ENCODE measurements at places on chromosomes 2 and 18.

DNA sequence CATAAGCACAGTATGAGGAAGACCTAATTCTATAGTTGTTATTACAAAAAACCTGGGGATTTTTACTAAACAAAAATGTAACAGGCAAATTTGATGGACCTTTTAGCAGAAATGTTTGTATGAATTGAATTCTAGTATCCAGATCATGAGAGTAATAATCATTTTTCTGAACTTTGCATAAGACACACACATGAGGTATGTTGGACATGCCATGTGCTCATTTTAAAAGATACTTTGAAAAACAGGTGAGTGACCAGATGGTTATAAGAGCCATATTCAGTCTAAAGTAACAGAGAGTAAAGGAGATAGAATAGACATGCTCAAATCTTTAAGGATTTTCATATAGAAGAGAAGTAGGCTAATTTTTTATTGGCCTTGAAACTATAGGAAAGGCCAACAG lies 663.6 kb downstream of the NRXN1 start:
- no peak for DNase-seq

- no peak for DNase-seq
Observed at GRCh38 chr18:45012286-45012685, 331.6 kb downstream of the SETBP1 start.

DNA sequence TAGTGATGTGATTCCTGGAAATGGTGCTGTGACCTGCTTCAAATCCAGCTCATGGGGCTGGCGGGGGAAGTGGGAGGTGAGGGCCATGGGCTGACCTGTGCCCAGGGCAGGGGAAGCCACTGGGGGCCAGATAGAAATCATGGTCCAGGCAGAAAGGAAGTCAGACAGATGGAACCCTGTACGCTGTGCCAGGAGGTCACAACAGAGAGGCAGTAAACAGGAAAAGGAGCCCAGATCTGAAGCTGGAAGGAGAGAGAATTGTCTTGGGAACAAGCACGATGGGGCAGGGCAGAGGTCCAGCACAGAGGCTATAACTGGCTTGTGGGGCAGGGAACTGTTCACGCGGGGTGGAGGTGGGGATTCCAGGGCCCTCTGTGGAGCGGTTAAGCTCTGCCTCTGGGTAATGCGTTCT lies 76.0 kb downstream of the RNF144A start:
- no peak for DNase-seq

- DNase-seq: no peak
Observed at GRCh38 chr2:221085341-221085900, 486.7 kb downstream of the EPHA4 start.

GRCh38 chr2:96505231-96505889 lies at the start of gene NEURL3:
TSS of gene NEURL3 (minus strand) at chr2:96505357. CDS start at chr2:96505286, 71 bp downstream.
- DNase-seq: no peak

- DNase-seq: no peak
Observed at GRCh38 chr2:126859631-126860030, 39.1 kb upstream of the TEX51 start.

GRCh38 chr18:52869942-52870907 lies 530.2 kb downstream of the DCC start:
- DNase-seq: no peak

- DNase-seq: no peak
Observed at GRCh38 chr2:42298996-42299754, 61.8 kb downstream of the COX7A2L start.

GRCh38 chr2:147808520-147808919 lies 36.3 kb upstream of the ACVR2A start:
- DNase-seq: no peak

DNA sequence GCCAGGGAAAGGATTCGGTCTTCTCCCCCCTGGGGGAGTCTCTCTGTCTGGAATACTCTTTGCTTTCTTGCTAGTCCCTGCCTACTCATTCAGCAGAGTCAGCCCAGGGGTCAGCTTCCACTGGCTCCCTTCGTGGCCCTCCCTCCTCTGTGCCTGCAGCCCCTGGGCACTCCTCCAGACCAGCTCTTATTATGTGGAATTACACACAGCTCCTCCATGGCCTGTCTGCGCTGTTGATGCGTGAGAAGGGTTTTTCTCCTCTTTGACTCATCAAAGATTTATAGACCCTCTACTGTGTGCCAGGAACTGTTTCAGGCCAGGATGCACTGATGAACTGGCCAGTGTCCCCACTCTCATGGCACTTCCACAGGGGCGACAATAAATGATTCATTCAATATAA lies 44.4 kb downstream of the ST8SIA5 start:
- DNase-seq: peak; percentile 31

GRCh38 chr2:33337385-33337960 lies 139.0 kb upstream of the RASGRP3 start:
- no peak for DNase-seq

- no peak for DNase-seq
Observed at GRCh38 chr2:30371028-30371689, 75.9 kb upstream of the LCLAT1 start.

- DNase-seq: no peak
Observed at GRCh38 chr2:113136828-113137775, 9.7 kb downstream of the IL1RN start.

DNA sequence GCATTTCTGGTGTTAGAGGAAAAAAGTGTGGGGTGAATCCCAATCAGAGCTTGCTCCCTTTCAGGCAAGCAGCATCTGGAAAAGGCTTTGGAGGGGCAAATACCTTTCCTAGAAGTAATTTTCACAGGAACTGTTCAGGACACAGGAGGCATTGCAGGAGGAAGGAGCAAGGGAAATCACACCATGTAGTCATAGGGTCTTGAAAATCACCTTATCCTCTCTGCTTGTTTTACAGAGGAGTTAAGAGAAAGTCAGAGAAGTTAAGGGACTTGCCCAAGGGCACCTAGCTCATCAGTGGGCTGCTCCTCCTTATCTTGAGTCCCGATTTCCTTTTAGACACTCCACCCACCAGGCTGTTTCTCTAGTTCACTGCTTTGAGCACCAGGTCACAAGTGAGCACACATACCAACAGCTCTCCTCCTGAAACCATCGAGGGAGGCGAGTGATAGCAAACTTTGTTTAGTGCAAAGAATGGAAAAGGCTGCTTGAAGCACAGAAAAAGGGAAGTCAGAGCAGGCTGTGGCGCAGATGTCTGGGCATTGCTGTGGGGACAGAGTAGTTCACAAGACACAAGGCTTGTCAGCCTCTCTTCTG lies 89.2 kb upstream of the CXCR4 start:
- DNase-seq: no peak

GRCh38 chr2:158970241-158970751 lies 1.9 kb downstream of the TANC1 start:
- no peak for DNase-seq

DNA sequence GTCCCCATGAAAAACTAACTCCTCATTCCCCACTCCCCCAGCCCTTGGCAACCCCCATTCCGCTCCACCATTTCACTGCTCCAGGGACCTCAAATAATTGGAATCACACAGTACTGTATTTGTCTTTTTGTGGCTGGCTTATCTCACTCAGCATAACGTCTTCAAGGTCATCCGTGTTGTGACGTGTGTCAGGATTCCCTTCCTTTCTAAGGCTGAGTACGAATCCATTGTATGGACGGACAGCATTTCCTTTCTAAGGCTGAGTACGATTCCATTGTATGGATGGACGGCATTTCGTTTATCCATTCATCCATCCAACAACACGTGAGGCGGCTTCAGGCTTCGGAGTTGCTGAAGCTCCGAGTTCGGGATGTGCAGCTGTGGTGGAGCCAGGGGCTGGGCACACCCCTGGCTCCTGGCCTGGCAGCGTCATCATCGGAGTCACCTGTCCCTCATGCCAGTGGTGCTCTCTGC lies 1.2 kb upstream of the ASB1 start:
- no peak for DNase-seq

GRCh38 chr2:149483004-149483605 lies 104.5 kb downstream of the MMADHC start:
- no peak for DNase-seq

DNA sequence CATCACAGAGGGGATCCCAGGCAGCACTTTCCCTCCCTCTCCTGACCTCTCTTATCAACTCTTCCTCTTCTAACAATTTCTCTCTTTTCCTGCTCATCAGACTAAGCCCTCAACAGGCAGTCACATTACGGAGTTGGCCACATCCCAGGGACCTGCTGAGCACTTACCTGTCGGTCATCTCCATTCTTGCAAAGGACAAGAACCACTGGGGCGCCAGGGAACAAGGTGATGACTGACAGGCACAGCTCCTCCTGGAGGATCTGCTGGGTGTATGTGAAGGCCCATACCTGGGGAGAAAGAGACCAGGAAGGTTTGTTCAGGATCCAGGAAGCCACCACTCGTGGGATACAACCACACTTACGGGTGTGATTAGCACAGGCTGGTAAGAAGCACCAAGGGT lies 104.8 kb upstream of the CAPN13 start:
- DNase-seq: no peak

DNA sequence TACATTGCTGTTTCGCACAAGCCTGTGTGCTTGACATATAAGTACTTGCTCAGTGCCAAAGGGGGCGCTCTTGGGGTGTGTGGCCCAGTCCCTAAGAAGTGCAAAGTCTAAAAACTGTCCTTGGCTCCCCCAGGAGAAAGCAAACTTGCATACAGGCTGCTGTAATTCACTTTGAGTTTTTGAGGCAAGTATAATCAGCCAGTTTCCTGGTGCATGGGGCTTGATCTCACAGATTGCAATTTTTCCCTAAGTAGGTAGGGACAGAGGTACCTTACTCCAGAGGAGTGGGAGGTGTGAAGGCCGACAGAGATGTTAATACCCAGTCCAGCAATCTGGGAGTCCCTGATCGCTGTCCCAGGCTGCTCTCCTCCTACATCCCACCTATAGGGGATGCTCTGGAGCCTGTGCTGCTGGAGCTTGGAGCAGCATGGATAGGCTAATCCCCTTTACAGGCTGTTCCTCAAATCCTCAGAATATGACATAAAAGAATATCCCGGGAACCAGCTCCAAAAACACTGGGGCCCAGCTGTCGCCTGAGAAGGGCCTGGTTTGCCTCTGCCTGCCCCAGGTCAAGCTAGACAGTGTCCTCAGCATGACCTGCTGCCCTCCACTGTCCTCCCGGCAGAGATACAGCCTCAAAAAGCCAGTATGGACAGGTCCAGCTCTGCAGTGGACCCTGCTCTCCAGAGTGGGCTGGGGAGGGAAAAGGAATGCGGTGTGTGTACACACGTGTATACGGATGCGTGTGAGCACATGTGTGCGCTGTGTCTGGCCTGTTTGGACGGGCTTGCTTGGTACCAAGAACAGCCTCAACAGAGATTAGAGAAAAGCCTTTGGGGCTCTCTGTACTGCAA lies 136.5 kb upstream of the HAAO start:
- no peak for DNase-seq

DNA sequence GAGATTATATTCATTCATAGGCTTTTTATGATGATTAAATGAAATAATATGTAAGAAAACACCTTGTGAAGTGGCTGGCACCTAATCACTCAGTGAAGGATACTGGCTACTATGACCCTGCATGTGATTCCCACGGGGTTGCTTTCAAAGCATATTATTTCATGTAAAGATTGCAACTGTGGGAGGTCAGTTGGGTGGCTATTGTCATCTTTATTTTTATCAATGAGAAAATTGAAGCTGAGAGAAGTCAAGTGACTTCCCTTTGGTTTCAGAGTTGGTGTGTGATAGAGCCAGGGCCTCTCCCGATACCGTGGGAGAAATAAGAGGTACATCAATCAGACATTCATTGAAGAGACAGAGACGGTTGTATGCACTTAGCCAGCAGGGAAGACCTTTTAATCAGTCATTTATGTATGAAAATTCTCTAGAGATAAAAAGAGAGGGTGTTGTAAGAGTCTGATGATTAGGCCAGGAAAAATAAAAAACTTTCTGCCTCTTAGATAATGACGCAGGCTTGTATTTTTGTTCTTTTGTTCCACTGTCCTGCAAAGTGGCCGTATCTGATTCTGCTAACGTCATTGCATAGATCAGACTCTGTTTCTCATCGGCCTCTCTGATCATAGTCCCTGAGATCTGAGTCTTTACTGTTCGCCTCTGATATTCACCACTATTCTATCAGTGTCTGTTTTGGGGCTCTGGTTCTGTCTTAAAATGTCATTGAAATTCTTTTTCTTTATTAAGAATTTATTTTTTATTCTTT lies 50.5 kb downstream of the QPCT start:
- no peak for DNase-seq

GRCh38 chr18:62778976-62779869 lies 63.9 kb downstream of the PHLPP1 start:
- DNase-seq: no peak

DNA sequence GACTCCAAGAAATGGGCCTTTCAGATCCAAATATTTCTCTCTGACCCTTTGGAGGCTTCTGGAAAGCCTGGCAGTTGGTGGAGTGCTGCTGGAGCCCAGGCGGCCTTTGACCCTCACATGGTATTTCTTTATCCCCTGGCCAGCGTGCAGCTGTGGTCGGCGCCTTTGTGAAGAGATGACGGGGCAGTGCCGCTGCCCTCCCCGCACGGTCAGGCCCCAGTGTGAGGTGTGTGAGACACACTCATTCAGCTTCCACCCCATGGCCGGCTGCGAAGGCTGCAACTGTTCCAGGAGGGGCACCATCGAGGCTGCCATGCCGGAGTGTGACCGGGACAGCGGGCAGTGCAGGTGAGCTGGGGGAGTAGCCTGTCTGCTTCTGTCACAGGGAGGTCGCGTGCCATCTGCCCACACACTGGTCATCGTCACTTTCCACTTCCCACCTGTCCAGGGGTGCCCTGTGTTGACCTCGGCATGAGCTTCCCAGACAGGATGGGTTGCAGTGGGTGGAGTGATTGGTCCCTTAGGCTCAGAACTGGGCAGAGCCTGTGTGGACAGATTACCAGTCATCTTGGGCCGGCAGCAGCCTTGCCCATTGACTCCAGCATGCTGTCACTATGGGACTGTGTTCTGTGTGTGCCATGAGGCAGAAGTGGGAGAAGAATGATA lies 158.2 kb downstream of the LAMA3 start:
- DNase-seq: no peak

GRCh38 chr2:223057569-223057968 lies 5.6 kb downstream of the KCNE4 start:
- no peak for DNase-seq
